ENCODE measurements at places on chromosomes 12 and 14. TPM values are rescaled to one million over a fixed set of nuclear protein-coding genes. Genes with fewer than 3 reads are reported as not detected.

GRCh38 chr12:53255996-53256395 lies 12.1 kb upstream of the ESPL1 start:
- no peak for DNase-seq

DNA sequence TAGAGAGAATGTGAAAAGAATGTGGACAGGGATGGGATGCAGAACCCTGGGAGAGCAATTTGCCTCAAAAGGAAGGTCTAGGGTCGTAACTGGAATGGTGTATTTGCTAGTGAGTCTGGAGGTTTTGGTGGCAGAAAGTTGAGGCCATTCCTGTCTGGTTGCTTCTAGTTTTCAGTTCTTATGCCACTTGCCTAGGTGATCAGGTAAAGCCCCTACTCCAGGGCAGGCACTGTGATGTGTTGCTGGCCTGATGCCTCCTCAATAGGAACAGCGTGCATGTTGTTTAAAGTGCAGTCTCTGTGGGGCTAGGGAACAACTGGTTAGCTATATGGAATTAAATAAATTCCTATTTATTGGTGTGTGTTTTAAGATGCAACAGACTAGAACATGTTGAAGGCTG lies 6.4 kb downstream of the OS9 start:
- DNase-seq = no peak

GRCh38 chr12:79665212-79665887 lies 25.4 kb downstream of the PAWR start:
- no peak for DNase-seq

GRCh38 chr12:102433304-102433703 lies 47.1 kb downstream of the IGF1 start:
- DNase-seq = no peak

DNA sequence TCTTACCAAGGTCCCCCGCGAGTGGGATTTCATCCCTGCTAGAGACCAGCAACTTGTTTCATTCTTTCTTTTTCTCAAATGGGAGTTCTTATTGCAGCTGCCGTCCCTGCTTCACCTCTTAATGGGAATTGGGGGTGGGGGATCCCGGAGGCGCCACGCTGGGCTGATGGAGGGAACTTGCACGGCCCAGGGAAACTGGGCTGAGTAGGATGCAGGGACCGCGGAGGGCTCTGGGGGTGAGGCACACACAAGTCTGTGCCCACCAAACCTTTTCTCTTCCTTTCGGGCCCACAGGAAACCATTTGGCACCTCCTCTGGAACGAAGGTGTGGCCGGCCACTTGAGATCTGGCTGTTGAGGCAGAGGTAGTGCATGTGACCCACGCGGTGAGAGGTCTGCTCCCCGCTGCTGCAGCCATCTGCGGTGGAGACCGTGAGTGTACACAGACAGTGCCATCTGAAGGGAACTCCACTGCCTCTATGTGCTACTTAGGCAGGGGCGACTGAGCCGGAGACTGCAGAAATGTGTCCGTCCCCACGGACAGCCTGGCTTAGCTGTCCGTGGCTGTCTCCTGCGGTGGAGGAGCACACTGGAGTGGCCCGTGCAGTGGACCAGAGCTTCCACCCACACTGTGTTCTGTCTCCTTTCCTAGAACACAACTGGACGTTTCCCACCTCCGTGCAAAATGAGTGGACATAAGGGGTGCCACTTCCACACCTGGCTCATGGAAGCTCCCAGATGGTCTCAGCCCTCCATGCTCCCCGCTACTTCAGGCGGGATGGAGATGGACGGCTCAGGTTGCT lies 42.1 kb upstream of the TESC start:
- no peak for DNase-seq

GRCh38 chr14:45252366-45253069 lies 484 bp downstream of the MIS18BP1 start:
- DNase-seq = no peak

Gene PDE3A
- 25.9 TPM for polyA plus RNA-seq

- no peak for DNase-seq
These were observed 30.4 kb upstream of the SUPT16H start for GRCh38 chr14:21414137-21414631.

DNA sequence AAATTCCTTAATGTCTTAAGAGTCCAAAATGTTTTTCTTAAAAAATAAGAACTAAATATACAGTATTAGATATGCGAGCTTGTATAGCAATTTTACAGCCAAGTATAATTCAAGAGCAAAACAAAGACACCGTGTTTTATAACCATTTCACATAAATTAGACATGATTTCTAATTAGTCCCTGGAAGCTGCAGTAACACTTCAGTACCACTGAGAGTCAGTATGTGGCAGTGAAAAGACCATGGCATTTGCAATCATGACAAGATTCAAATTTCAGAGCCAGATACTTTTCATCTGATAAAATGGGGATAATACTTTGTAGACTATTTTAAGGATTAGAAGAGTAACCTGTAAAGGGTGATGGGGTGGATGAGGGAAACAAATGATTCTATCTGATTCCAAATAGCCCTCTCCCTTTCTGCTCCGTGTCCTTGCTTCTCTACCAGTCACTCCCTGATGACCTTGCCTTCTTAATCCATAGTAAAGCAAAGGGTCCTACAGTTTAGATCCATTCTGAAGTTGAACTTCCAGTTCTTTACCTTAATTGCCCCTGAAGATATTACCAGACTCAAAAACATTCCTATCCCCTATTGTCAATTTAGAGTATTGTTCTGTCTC lies 145.4 kb upstream of the ABCD2 start:
- peak; percentile 8 for DNase-seq

GRCh38 chr12:21962236-21962635 lies 21.0 kb upstream of the ABCC9 start:
- no peak for DNase-seq

- DNase-seq = no peak
These were observed 58.0 kb upstream of the CDKN3 start for GRCh38 chr14:54338696-54339317.

DNA sequence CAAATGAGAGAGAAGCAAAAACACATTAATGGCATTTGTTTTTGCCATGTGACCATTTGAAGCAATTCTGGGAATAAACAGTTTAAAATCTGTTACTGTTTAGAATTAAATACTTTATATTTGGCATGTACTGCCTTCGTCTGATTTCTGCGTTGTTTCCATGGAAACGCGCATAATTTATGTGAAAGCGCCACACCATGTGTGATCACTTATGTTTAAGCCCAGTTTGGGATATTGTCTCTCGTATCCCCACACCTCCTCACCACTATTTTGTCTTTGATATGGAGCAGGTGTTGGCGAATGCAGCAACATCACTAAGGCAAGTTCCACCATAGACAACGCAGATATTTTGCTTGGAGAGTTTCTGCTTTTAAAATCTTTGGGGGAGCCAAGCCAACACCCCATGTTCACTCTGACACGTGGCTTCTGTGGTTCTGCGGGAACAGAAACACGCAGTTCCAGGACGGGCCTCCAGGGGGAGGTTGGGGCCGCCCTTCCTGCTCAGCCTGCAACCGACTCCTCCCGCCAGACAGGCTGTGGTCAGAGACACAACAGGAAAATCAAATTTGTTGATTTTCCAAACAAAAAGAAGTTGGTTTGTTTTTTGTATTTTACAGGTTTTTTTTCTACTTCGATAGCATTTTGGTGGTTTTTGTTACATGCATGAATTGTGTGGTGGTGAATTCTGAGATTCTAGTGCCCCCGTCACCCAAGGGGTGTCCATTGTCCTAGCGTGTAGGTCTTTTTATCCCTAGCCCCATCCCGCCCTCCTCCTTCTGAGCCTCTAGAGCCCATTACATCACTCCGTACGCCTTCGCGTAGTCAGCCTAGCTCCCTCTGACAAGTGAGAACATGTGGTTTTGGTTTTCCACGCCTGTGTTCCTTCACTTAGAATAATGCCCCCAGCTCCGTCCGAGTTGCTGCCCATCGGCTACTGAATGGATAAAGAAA lies 101.9 kb upstream of the SFSWAP start:
- peak; percentile 24 for DNase-seq

- no peak for DNase-seq
These were observed 1.0 kb upstream of the PLEKHA5 start for GRCh38 chr12:19128485-19128884.
